ENCODE measurements at places on chromosomes 6 and 20.

GRCh38 chr6:1657116-1657770, 47.5 kb downstream of the FOXC1 start:
- DNase-seq = no peak

DNA sequence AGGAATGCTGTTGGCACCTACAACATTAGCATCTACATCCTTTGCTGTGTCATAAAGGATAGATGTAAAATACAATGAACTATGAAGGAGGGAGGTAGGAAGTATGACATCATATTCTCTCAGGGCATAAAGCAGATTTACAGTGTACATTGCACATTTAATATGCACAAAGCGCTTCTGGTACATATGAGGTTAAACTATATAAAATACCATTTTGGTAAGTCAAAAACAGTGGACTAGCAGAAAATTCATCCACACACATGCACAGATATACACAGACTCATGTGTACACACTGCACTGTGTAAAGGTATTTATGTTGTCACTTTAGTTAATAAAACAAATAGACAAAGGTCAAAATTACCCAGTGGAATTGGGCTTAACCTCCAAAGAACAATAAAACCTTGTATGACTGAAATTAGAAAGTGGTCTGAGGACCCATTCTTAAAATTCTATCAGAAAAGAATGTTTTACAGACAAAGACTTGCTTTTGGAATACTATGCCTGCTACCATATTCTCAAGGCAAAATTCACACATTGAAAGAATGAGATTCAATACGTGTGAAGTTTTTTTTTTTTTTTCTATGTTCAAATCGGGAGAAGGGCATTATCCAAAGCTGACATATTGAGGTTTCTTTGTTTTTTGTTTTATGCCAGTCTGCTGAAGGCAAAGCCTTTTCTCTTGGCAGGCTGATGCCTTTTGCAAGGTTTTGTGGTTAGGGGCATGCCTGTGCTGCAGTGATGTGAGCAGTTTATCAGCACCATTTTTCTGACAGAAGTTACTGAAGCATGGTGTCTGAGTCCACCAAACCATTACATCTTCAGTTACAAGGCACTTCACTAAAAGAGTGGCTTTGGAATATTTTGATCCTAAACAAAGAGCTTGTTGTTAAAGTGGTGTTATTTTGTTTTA, 199.0 kb downstream of the PLCB1 start:
- DNase-seq = no peak

DNA sequence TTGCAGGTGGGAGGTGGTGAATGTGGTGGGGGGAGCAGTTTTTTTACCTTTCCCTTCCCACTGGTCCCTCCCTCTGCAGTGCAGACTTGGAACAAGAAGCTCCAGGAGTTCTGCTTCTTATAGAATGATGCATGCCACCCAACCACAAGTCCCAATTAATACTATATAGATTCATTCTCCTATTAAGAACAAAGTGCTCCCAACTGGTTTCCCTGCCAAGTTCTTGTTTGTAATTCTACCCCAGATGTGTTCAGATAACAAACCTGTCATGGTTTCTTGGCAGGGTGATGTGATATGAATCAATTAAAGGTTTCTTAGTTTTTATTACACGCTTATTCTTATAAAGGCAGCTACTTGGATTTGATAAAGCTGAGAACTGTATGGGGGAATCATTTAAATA, 23.9 kb downstream of the HDDC2 start:
- DNase-seq = no peak

DNA sequence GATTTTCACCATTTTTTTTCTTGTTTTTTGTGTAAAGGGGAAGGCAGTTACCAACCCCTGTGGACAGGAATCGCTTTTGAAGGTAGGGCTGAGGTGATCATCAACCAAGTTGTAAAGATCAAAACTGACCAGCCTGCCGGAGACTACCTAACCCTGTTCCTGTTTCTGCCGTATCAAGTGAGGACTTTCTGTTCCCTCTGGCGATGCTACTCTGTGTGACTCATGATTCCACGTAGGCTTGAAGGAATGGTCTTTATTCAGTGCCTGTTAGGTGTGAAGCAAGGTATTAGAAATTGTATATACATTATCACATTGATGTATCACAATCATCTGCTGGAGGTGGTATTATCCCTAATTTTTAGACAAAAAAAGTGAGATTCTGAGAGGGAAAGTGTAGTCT, 161.3 kb downstream of the SOX4 start:
- no peak for DNase-seq

DNA sequence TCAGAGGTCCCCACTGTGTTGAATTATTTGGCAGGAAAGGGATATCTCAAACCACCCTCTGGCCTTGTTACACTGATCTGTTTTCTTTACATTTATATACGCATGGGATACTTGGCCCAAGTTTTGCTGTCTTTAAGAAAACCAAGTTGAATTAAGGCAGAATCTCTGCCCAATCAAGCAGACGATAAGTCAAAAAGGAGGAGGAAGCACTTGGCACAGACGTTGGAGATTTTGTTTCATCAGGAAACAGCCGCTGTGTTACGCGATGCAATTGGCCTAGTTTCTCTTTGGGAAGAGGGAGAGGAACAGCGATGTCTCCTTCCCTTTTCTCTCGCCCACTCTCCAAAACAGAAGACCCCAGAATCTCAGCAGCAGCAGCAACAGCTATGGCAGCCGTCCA, 20.2 kb upstream of the NAA20 start:
- DNase-seq = no peak

DNA sequence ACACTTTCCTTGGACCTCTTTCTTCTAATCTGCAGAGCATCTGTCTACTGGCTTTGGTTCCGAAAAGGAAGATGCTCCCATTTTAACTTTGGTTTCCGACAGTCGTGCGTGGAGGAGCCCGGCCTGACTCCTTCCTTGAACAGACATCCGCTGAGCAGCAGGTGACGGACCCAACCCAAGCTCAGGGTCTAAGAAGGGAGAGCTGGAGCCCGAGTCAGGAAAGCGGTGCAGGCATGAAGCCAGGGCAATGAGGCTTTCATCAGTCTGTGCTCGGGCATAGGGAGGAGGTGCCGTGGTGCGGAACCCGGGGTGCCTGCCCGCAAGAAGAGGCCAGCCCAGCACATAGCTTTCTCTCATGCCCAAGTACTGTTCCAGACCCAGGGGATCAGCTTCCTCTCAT, 109.4 kb downstream of the CDH4 start:
- DNase-seq = no peak

DNA sequence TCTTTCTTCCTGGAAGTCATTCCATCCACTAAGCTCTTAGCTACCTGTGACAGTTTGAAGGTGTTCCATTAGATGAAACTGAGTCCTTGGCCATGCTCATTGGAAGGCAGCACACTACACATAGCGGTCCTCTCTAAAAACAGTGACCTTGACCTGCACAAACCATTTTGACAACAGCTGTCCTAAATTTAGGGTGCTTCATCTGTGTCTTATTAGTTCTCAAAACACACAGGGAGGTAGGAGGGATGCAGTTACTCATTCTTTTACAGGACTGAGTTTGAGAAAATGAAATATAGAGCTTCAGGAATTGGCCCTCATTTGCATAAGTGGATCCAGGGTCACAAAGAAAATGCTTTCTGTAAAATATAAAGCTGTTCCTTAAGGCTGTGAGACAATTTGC, 20.4 kb upstream of the MAP3K4 start:
- no peak for DNase-seq

- DNase-seq = no peak
Measured at GRCh38 chr20:56520180-56520579, 4.4 kb upstream of the FAM209A start.

DNA sequence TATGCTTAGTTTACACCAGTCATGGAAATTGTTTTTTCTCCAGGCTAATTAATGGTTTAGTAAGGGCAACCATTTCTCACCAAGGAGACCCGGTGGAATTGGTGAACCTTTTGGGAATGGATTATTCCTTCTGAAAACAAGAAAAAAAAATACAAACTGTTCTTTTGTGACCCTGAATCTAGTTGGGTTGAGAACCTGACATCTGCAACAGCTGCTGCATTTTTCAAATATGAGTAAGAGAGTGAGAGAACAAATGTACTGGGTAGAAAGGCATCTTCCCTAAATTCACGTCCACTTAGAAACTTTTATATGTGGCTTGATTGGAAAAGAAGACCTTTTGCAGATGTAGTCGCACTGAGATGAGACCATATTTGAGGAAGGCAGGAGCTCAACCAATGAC, 553.4 kb upstream of the EPHA7 start:
- DNase-seq = no peak

All from GM12878 (cell line).